Nephron progenitor cell (in vitro differentiated cells): ENCODE measurements at places on chromosomes 16 and 17.

DNA sequence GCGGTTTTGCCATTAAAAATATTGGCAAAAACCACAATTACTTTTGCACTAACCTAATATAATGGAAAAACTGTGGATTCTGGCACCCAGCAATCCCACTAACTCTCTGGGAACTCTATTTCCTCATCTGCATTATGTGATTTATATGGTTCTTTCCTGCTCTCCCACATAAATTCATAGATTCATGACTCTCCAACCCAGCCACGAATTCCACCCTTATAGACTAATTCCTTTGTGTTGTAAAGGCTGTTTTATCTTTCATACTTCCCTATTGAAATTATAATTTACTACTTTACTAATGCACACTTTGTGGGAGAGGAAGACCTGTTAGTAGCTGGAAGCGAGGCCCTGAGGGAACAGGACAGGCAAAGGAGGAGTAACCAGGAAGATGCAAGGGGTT, 88.4 kb upstream of the GNAO1 start:
- no peak for DNase-seq

- no peak for DNase-seq
These were observed 35.4 kb downstream of the KCNJ16 start for GRCh38 chr17:70110443-70110880.

DNA sequence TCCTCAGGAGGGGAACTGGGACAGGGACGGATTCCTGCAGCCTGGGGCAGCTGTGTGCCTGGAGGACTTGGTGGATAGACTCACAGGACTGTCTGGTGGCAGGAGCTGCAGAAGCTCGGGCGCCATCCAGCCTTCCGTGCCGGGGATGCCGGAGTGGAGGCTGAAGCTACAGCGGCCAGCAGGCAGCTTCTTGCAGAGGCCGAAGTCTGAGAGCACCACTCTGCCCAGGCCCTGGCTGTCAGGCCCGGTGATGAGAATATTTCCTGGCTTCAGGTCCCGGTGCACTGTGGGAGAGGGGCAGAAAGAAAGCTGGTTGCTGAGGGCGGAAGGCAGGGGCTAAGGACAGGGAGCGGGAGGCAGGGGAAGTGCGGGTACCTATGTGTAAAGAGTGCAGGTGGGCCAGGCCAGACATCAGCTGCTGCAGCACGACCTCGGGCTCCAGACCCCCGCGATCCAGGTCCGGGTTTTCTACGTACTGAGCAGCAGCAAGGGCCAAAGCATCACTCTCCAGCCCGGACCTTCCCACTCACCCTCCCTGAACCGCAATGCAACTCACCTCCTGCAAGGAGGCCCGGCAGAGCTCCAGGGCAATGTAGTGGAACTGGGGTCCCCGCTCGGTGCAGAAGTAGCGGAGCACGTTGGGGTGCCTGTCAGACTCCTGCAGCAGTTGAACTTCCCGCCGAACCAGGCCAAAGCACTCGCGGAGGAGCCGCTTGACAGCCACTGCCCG, 16.1 kb downstream of the PLK1 start:
- DNase-seq, result peak; percentile 75

- no peak for DNase-seq
These were observed 198.4 kb upstream of the SOX9 start for GRCh38 chr17:71922439-71922838.

DNA sequence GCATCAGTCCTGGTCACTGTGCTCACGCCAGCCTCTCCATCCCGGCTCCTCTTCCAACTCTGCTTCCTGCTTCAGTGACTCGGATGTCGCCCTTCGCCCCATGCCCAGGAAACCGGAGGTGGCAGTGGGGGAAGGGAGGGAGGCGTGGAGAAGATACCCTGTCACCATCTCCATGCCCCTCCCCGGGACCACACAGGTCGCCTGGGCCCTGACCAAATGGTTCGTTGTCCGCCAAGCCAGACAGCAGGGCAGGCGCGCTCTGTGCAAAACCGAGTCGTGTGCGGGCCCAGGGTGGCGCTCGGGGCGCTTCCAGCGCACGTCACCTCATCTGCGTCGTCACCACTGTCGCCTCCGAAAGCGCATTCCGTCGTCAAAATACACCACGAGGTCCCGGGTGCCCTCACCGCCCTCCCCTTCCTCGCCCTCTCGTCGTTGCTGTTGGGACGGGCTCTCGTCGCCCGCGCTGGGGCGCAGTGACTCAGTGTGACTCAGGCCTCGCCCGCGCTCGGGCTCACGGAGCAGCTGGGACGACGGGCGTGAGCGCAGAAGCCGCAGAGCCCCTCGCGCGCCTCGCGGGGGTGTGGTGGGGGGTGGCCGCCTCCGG, 39.2 kb downstream of the ZNF778 start:
- DNase-seq, result no peak

DNA sequence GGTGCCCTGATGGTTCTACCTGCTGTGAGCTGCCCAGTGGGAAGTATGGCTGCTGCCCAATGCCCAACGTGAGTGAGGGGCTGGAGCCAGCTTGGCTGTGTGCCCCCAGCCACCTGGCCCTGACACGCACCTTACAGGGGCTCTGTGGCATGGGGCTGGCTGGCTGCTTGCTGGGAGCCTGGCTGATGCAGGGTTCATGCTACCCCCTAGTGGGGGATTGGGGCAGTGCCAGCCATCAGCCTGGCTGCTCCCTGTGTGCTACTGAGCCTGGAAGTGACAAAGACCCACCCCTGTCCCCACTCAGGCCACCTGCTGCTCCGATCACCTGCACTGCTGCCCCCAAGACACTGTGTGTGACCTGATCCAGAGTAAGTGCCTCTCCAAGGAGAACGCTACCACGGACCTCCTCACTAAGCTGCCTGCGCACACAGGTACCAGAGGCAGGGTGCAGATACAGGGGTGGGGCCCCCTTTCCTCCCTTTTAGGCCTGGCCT, 5.7 kb downstream of the GRN start:
- peak; percentile 84 for DNase-seq

DNA sequence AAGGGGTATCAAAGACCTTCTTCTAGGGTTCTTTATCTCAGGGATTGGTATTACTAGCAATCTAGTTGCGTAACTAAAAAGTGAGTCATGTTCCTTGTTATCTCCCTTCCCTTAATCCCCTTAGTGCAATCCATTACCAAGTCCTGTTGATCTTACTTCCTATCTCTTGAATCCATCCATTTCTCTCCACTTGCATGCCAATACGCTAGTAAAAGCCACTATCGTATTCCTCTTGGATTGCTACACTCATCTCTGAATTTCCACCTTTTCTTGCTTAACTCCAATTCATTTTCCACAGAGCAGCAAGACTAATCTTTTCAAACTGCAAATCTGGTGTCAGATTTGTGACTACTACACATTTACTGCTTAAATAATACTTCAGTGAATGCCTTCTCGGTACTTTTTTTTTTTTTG, 1.8 kb upstream of the ADAT1 start:
- no peak for DNase-seq

DNA sequence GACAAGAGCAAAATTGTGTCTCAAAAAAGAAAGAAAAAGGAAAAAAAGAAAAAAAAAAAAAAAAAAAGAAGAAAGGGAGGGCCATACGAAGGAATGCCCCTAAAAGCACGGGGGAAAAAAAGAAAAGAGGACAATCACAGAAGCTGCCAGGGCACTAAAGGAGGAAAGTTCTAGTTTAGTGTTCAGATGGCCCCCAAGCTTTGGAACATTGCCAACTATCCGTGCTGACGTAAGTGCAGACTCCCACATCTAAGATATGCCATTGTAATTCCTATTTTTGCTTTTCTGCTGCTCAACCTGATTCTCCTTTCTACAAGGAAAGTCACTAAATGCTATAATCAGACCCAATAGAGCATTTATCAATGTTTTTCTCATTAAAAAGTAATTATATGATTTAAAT, 842.1 kb downstream of the KCNJ2 start:
- DNase-seq, result no peak

DNA sequence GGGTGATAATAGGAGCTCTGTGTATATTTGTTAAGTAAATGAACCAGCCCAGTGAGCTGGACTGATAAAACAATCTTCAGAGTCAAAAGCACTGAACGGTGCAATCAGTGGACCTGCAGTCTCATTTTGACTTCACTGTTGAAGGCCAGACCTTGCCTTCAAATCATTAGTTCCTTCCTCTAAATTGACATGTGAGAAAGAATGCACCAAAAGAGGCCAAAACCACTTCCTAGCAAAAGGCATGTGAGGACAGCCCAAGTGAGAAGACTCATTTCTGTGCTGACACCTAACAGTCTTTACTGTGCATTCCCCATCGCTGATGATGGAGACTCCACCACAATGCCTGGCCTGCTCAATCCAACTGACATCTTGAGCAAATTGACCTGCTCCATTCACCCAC, 10.6 kb downstream of the GTF3C1 start:
- DNase-seq, result no peak

GRCh38 chr17:45091778-45092425, 30.8 kb downstream of the NMT1 start:
- no peak for DNase-seq

- no peak for DNase-seq
These were observed 62.0 kb downstream of the SPACA3 start for GRCh38 chr17:33053676-33054075.

GRCh38 chr17:2177235-2177811, 122.4 kb downstream of the HIC1 start:
- no peak for DNase-seq

DNA sequence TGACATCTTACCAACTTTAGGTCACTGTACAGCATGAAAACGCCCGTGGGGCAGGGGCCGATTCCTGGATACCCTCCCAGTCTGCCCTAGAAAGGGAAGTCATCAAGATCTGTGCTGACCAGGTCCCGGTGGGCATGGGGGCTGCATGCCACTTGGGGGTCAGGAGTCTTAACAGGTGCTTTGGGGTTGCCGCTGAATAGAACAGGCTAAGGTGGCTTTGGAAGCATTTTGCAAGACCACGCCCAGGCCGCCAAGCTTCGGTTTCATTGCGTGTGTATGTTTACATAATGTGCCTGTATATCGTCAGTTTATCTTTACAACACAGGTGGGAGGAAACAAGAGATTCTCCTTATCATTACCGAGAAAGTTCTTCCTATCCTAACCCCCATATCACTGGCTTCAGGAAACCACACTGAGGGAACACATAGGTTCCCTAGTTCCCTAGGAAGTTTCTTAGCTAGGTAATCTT, 13.3 kb upstream of the USP36 start:
- DNase-seq, result no peak

GRCh38 chr16:19559242-19559910, 3.9 kb downstream of the VPS35L start:
- peak; percentile 10 for DNase-seq

GRCh38 chr16:3086596-3087242, 12.4 kb downstream of the ZSCAN10 start:
- DNase-seq, result no peak

DNA sequence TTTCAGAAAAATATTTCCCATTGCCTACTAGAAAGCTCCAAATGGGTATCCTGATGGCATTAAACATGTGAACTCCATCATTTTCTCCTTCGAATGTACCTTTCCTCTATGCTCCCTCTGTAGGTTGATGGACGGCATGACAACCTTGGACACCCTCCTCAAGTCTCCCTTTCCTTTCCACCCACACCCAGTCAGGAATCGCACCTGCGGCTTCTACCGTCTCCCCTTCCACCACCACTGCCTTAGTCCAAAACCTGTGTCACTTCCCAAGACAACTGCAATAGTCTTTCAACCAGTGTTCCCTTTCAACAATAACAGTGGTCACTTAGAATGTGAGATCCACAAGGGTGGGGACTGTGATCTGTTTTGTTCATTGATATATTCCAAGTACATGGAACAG, 233.1 kb upstream of the AXIN2 start:
- DNase-seq, result peak; percentile 11

DNA sequence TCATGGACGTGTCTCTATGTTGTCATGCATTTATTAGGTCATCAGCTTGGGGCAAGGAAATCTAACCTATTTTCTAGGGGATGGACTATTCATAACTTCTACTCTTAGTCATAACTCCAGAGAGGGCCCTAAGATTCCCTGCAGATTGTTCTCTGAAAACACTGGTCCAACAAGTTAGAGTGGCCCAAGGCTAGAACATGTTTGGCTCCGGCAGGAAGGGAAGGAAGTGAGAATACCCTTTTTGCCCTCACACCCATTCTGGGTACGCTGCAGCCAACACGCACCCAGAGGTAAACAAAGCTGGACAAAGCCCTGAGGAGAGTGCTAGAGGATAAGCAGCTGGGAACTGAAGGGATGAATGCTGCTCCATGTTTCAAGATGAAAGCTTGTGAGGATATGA, 9.9 kb downstream of the C16orf86 start:
- no peak for DNase-seq

GRCh38 chr16:50765861-50766260, 24.0 kb downstream of the CYLD start:
- no peak for DNase-seq

DNA sequence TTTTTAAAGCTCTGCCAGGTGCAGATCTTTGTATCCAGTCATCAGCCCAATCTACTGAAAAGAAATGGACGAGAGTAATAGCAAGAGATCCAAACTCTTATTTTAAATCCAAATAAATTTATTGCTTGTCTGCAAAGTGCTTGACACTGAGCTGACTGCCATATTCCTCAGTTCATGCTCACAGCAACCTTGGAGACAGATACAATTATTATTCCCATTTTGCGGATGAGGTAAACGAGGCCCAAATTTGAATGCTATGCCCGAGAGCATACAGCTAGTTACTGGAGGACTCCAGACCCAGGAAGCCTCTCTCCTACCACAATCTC, 620 bp downstream of the NOB1 start:
- DNase-seq, result no peak

GRCh38 chr17:66255112-66255511, 25.9 kb upstream of the APOH start:
- DNase-seq, result no peak

DNA sequence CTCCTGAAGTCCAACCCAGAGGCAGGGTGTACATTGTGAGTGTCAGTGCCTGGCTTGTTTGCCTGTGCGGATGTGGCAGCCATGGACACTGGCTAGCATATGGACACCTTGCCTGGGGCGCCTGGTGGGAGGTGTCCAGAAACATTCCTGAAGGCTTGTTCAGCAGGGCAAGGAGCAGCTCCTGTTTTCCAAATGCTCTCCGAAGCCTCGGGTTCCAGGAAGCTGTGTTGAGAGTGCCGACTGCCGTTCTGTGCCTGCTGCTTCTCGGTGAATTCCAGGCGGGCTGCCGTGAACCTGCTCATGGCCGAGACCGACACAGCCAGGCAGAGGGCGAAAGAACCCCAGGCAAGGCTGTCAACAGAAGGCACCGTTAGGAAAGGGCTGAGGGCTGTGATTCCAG, 10.9 kb upstream of the DHRS7C start:
- DNase-seq, result no peak

GRCh38 chr17:40493697-40494096, 7.7 kb downstream of the TNS4 start:
- no peak for DNase-seq

DNA sequence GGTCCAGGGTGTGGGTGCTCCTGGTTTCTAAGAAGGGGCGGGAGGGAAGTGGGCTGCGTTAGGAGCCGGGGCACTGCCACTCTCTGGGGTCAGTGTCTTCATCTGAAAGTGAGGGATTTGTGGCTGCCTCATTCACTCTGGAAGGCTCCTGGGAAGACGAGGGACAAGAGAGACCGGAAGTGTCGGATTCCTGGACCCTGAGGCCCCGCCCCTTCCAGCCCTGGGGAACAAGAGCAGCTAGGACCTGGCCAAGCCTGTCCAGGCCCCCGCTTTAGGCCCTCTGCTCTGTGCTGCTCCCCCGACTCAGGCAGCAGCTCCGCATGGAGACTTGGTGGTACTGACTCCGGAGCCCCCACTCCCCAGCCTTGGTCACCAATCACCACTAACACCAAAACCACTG, 6.5 kb downstream of the LGALS3BP start:
- peak; percentile 66 for DNase-seq

GRCh38 chr17:80737106-80738019, 192.7 kb downstream of the RPTOR start:
- no peak for DNase-seq

- DNase-seq, result no peak
These were observed 3.4 kb downstream of the ZNF688 start for GRCh38 chr16:30567991-30568638.
